ENCODE measurements at places on chromosomes 12 and 14.

- DNase-seq, result peak; percentile 73
Observed at GRCh38 chr14:45253754-45254310, 830 bp upstream of the MIS18BP1 start.

- no peak for DNase-seq
Observed at GRCh38 chr12:19245106-19245505, 115.6 kb downstream of the PLEKHA5 start.

GRCh38 chr12:12451098-12451497 is 94.2 kb downstream of the BORCS5 start:
- no peak for DNase-seq

GRCh38 chr12:22981711-22982110 is 356.7 kb downstream of the ETNK1 start:
- peak; percentile 26 for DNase-seq

DNA sequence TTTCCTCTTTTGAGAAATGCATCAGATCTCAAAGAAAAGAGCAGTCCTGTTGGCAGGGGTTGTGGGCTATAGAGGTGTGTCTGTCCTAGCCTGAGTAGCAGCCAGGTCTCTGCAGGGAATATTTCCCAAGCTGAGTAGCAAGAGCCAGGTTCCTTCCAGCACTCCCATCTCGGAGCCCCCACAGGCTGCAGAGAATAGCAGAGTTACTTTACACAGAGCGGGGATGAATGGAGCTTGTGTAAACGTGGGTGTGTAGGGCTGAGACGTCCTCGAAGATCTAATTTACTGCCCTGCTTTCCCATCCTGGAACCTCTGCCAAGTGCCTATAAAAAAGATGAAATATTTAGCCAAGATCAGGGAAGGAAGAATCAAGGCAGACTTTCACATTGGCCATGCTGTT is 156.6 kb downstream of the TSPAN9 start:
- no peak for DNase-seq

DNA sequence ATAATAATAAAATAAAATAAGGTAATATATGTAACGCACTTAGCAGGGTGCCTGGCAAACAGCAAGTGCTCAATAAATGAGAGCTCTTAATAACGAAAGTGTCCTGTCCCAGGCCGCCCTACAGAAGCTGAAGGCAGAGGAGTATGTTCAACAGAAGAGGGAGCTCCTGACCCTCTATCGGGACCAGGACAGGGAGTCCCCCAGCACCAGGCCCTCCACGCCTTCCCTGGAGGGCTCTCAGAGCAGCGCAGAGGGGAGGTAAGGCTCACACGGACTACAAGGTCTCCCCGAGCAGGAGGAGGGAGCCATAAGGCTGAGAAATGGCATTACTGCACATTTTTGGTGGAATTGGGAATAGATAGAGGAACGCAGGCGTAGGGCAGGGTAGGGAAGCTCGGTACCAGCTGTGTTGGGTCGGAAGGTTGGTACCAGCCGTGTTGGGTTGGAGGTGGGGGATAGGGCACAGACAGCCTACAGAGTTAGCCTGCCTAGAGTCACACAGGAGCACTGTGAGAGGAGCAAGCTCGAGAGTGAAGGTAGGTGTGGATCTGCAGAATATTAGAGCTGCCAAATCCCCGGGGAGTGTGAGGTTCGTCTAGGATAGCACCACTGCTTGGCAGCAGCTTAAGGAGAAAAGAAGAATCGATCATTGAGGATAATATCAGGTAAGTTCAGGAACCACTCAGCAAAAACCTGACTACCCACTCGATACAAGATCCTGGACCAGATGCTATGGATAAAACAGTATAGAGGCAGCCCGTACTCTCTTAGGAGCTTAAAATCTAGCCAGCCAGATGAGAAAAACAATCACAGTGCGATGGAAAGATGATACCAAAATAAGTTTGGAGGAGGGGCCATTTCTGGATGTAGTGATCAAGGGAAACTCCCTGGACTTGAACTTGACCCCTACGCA is 15.3 kb downstream of the TNFRSF1A start:
- no peak for DNase-seq

- no peak for DNase-seq
Observed at GRCh38 chr12:32353540-32353939, 45.8 kb upstream of the FGD4 start.

DNA sequence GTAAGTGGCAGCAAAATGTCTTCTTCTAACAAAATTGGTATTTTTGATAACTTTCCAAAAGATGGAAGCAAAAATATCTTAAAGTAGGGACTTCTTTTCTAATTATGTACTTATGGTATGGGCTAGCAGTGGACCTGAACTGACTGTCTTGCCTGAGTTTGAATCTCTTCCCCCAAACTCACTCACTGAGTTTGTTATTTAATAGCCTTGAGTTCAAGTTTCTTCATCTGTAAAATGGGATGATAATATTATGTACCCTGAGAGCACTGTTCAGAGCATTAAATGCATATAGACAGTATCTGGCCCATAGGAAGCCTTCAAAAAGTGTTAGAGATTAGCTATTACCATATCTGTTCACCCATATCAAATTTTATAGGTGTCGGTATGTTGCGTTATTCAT is 210.4 kb upstream of the NUDT4 start:
- no peak for DNase-seq
